ENCODE measurements at places on chromosomes 4 and X.

DNA sequence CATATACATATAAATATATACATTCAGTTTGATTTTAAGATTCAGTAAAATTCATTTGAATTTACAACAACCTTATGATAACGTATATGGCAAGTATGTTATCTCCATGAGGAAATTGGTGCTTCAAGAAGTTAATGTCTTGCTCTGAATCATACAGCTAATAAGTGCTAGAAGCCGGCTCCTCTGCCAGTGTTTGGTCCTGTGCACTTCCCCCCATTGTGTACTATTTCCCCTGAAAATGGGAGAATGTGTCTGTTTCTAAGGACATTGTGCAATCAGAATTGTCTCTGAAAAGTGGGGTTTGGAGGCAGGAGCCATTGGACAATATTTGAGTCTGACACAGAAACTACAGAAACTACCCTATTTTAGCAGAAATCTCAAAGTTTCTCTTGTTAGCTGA, 135.9 kb downstream of the CPE start:
- no peak for DNase-seq

DNA sequence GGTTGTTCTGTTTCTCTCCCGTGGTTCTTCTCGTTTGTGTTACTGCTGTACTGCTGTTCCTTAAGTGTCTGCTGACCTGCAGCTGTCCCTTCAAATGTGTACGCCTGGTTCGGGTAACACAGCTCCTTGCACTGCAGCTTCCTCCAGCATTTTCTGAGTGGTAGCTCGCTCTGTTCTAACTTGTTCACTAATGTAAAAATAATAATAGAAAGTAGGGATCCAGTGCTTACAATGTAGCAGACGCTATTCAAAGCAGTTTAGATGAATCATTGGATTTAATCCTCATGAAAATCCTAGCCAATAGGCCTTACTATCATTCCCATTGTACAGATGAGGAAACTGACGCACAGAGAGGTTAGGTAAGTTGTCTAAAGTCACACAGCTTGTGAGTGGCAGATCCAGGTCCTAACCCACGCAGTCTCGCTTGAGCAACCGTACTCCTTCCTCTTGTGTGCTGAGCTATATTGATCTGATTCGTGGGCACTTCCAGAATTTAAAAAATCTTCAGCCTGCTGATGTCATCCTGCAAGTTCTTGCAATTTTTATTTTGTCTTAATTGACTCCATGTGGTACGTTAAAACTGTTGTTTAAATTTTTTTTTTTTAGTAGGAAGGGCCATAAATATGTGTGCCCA, 448.2 kb upstream of the FAT1 start:
- no peak for DNase-seq

DNA sequence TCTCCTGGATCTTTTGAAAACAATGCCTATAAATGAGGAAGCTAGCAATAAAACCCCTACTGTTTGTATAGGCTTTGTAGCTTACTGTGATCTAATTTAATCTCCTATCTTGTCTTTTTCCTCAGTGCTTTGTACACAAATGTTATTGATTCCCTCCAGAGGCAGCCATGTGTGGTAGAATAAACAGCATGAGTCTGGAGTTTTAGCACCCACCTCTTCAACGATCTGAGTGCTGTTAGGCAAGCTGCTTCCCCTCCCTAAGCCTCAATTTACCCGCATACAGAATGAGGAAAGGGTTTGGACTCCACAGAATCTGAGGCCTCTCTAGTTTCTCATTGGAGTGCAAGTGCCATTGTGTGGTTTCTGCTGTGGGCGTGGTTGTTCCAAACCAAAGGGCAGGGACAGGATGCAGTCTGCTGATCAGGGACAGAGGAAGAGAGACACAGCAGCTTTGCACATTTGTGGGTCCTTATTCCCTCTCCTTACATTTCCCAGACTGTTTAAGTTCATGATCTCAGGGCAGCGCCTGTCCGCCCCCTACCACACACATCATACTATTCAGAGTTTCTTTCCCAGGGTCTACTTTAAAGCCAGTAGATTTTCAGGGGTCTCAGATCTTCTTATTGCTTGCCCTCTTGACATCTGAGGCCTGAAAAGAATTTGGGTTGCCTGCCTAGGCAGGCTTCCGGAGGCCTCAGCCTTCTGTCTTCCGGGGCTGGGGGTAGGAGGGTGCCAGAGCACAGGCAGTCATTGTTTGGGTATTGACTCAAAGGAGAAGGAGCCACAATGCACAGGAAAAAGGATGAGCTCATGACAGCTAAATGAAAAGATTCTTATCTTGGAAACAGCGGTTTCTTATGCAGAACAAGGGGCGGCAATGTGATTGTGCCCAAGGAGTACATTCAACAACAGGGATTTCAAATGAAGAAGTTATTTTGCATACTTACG, 114.9 kb upstream of the TEX13D start:
- no peak for DNase-seq

DNA sequence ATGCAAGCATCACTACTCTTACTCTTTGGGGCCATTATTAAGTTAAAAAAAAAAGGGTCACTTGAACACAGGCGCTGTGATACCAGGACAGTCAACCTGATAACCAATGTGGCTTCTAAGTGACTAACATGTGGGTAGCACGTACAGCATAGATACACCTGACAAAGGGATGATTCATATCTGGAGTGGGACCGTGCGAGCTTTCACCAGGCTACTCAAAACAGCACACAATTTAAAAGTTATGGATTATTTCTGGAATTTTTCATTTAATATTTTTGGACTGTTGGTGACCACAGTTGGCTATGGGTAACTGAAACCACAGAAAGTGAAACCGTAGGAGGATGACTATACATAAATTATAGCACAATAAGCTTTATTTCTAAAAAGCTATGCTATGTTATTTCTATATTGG, 113.8 kb upstream of the STIM2 start:
- no peak for DNase-seq

DNA sequence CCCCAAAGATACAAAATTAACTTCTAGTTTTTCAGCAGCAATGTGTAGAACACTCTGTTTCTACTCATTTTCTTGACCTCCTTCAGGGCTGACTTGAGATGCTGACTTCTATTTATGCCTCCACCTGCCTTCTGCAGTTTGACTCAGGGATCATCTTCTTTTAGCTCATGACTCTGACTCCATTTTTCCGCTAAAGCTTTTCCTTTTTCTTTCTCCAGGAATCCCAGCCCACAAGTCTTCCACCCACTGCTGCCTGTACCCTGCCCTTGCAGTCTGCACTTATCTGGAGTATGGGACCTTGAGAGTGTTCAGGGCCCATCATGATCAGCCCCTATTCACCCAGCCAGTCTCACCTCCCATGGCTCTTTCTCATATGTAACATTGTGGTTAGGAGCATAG, 14.9 kb upstream of the KLHL2 start:
- no peak for DNase-seq

DNA sequence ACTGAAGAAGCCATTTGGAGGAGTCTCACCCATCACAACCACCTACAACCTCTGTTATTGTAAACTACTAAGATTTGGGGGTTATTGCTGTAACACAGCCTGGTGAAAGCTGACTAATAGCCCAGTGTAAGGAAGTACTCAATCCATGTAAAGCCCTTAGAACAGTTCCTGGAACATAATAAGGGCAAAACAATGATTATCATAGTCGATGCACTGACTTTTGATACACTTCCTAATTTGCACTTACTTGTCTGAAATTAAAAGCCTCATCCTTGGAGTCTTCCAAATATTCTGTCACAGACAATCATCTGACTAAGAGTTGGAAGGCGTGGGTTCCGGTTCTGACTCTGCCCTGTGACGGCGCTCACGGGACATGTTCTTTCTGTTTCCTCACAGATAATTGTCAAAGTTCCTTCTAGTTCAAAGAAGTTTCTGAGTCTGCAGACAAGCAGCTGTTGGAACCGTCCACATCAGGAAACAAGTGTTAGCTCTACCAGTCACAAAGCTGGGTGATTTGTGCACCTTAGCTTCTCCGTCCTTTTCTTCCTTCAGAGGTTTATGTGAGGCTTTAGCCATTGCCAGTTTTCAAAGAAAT, 33.4 kb upstream of the RASGEF1B start:
- DNase-seq = peak; percentile 33

- no peak for DNase-seq
These were observed 17.5 kb downstream of the FABP2 start for GRCh38 chr4:119304431-119304830.

DNA sequence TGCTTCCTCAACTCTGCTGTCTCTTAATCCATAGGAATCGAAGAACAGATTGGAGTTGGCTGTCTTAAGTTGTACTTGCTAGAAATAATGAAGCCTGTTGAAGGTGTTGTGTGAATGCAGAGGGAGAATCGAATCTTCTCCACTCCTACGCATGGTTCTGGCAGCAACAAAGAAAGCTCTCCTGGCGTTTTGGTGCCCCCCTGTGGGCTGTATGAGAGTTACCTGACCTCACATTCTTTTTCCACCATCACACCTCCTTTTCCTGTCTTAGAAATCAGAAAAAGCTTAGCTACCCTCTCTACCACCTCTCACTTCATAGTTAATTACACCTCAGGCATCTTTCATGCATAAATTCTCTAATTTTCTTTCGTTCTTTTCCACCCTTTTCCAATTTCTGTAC, 16.3 kb downstream of the KLF8 start:
- DNase-seq = no peak

- DNase-seq = no peak
These were observed 11.0 kb downstream of the SH3BP2 start for GRCh38 chr4:2803624-2804448.

DNA sequence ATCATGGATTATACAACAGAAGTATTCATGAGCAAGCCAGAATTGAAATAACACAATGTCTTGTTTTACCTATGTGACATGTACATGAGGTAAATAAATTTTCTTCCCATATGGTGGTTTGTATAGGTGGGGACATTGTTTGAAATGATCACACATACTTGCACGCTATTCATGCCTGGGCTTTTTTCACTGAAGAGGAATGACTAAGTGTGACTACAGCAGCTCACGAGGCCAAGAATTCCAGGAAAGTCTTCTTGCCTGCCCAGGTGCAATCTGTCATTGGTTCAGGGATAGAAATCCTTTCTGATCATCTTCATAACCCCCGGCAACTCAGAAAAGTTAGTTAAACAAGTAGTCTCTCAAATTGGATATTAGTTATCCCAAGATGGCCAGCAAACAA, 36.3 kb upstream of the AREG start:
- no peak for DNase-seq

- DNase-seq = no peak
These were observed 31.8 kb downstream of the USP53 start for GRCh38 chr4:119244344-119244743.

- DNase-seq = no peak
These were observed 55.2 kb downstream of the AREG start for GRCh38 chr4:74499986-74500781.

- no peak for DNase-seq
These were observed 12.4 kb upstream of the EOLA2 start for GRCh38 chrX:149950681-149951080.

- DNase-seq = no peak
These were observed 52.1 kb upstream of the STOX2 start for GRCh38 chr4:183852910-183853547.

- DNase-seq = no peak
These were observed 1.1 kb downstream of the GAB1 start for GRCh38 chr4:143337600-143338287.

- no peak for DNase-seq
These were observed 76.7 kb downstream of the IRF2 start for GRCh38 chr4:184397516-184398163.

GRCh38 chr4:177403746-177404145, 38.5 kb downstream of the AGA start:
- DNase-seq = no peak

- no peak for DNase-seq
These were observed 10.0 kb downstream of the CCNQ start for GRCh38 chrX:153588782-153589446.

DNA sequence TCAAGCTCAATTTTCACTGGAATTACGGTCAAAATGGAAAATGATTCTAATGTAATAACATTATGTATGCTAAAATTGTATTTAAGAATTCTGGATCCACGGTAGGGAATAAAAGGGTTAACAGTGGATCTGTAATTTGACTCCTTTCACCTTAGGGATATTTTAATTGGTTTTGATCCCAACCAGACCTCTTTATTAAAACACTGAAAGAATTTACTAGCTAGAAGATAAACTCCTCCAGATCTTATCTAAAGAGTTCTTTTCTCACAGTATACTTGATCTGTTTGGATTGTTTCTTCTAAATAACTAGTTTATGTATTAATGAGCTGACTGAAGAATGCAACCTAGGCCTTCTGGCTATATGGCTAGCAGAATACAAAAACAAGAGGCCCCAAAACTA, 118.4 kb downstream of the DDX53 start:
- no peak for DNase-seq

- no peak for DNase-seq
These were observed 60.3 kb downstream of the SH3KBP1 start for GRCh38 chrX:19827088-19827487.

GRCh38 chr4:185839770-185840169, 27.8 kb upstream of the SORBS2 start:
- DNase-seq = no peak

GRCh38 chr4:148530114-148530513, 87.9 kb upstream of the NR3C2 start:
- DNase-seq = no peak

GRCh38 chrX:153684467-153685155, 3.1 kb upstream of the SLC6A8 start:
- no peak for DNase-seq

DNA sequence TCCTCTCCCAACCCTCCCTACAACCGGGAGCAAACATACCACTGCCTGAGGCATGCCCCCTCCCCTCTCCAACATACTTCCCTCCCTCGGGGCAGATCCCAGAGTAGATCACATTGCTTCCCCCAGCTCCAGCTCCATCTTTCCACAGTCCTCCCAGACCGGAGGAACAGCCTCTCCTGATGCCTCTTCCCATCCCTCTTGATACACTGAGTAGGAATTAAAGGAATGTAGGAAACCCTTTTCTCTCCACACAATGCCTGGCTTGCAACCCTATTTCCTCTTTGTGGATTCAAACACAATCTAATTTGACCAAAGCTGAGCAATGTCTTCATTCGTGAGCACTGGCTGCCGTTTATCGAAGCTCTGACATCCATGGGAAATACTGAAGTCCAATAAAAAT, 339.8 kb downstream of the BCOR start:
- no peak for DNase-seq

- DNase-seq = no peak
These were observed at the start of gene EVC2 for GRCh38 chr4:5708449-5709206. TSS of gene EVC2 (minus strand) at chr4:5708559. CDS start at chr4:5708513, 46 bp downstream.

- no peak for DNase-seq
These were observed 30.8 kb upstream of the CD40LG start for GRCh38 chrX:136616987-136617685.

GRCh38 chrX:19760345-19760744, 127.1 kb downstream of the SH3KBP1 start:
- DNase-seq = no peak

- no peak for DNase-seq
These were observed 379.6 kb downstream of the IL15 start for GRCh38 chr4:142016031-142016430.

Data from stimulated activated CD8-positive, alpha-beta memory T cell treated with anti-CD3 and anti-CD28 coated beads, Interleukin-7, amount 100 ng/mL, for 1 hour (primary cell).